Muscle of arm (tissue), 14 donors: ENCODE measurements at places on chromosomes 12 and 14.
A peak's percentile ranks its signal among the peaks of the same experiment; 100 is the strongest.

- DNase-seq, result no peak
These were observed 308.1 kb downstream of the RPAP3 start for GRCh38 chr12:47397664-47398281.

GRCh38 chr14:86311151-86311550, 781.2 kb downstream of the FLRT2 start:
- no peak for DNase-seq

- no peak for DNase-seq
These were observed 51.1 kb downstream of the CALM1 start for GRCh38 chr14:90447720-90448497.

DNA sequence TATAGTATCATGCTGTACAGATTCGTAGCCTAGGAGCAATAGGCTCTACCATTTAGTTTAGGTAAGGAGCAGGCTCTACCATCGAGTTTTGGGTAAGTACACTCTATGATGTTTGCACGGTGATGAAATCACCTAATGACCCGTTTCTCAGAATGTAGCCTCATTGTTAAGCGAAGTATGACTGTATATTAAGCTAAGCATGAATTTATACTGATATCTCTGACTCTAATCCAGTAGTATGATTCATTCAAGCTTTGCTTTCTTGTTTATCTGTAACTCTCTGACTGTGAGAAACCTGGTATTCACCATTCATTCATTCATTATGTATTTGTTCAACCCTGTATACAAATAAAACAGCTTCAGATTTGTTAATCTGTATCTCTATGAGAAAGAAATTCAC, 283.9 kb upstream of the PRICKLE1 start:
- no peak for DNase-seq

DNA sequence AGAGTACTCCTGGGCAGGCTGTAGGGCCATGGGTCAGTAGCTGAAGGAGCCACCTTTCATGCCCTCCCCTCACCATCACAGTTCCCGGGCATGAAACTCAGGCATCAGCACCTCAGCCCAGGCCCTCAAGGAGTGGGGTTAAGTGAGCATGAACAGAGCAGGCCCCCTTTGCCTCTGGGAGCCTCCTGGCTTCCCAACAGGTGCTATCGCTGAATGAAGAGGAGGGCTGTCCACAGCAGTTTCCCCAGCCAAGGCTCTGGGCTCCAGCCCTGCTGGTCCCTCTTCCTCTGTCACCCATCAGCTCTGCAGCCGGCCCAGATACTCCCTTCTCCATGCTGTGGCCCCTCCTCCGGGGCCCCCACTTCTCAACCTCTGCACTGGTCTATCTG, 184.3 kb downstream of the ZFP36L1 start:
- DNase-seq, result no peak

DNA sequence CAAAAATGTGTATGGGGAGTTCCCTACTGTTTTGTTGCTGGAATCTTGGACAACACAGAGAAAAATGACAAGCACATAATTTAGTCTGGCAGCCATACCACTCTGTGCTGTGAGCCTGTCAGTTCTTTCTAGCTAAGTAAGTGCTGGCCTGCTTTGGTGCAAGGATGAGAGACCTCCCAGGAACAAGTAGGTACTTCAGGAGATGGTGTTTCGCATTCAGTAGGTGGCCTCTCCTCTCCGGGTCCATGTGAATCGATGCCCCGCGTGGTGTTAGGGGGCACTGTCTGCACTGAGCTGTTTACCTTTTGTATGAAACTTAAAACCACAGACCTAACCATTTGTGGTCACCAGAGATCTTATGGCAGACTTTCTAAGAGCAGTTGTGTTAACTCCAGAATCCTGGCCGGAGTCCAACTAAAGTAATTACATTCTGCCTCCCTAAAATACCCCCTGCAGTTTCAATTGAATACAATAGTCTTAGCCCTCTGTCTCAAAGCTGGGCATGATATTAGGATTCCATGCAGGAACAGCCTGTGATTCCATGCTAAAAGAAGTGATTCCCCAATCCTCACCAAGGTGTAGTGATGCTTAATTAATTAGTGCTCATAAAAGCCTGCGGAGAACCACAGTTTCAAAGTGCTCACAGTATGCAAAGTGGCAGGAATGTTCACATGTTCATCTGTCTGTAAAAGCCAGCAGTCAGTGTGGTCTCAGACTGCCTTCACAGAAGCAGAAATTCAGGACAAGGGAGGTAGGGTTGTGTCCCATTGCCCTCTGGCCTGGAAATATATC, 64.2 kb downstream of the LLPH start:
- no peak for DNase-seq

DNA sequence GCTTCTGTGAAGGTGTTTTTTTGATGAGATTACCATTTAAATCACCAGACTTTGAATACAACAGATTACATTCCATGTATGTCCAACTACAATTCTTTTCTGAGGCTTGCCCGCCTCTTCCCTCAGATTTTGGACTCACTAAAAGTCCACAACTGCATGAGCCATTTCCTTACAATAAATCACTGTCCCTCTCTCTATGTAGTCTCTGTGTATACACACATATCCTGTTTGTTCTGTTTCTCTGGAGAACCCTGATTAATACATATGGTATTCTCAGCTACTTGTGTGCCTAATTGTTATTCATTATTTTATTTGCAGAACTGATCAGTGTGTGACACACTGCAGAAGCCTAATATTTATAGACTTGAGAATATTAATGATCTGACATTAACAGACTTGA, 2.4 kb upstream of the MIPOL1 start:
- DNase-seq, result no peak

- no peak for DNase-seq
These were observed 5.3 kb upstream of the HNF1A start for GRCh38 chr12:120972870-120973543.

DNA sequence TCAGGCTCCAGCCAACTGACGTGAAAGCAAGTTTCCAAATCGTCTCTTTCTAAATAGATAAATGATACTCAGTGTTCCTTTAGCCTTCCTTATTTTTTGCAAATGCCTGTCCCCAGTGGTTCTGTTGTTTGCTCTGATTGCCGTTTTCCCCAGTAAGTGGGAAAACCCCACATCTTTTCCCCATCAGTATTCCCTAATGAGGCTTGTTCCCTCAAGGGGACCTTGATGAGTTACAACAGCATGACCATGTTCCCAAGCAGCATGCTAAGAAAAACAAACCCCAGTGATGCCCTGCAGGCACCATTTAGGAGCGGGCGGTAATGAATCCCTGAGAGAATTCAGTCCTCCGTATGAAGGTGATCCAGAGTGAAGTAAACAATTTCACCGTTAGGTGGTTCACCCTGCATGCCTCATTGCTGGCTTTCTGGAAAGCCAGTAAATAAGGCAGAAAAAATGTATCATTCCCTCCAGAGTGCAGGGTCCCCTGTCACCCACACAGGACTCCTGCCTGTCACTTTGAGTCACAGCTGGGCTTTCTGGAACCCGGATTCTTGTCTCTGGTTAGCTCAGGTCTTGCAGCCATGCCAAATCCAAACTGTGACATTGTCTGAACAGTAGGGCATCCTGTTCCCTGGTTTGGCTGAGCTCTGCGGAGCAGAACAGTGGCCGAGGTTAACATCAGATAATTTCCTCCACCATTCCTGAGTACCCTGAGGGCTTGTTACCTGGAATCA, 222.6 kb downstream of the RGS6 start:
- DNase-seq, result no peak

DNA sequence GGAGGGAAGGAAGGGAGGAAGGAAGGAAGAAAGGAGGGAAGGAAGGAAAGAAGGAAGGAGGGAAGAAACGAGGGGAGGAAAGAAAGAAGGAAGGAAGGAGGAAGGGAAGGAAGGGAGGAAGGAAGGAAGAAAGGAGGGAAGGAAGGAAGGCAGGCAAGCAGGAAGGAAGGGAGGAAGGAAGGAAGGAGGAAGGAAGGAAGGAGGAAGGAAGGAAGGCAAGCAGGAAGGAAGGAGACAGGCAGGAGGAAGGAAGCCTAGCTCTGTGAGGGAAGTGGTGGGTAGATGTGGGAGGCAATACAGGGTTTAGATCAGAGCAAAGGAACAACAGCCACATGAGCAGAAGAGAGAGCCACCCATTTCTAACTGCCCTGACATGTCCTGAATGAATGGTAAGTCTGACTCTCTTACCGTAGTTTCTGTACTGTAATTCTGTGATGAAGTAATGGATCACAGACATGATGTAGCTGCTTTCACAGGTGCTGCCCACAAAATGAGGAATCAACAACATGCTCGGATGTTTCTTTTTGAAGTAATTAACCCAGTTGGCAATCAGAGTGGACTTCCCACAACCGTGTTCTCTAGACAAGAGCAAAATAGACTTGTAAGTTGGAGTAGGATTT, 24.4 kb upstream of the HSP90B1 start:
- no peak for DNase-seq

DNA sequence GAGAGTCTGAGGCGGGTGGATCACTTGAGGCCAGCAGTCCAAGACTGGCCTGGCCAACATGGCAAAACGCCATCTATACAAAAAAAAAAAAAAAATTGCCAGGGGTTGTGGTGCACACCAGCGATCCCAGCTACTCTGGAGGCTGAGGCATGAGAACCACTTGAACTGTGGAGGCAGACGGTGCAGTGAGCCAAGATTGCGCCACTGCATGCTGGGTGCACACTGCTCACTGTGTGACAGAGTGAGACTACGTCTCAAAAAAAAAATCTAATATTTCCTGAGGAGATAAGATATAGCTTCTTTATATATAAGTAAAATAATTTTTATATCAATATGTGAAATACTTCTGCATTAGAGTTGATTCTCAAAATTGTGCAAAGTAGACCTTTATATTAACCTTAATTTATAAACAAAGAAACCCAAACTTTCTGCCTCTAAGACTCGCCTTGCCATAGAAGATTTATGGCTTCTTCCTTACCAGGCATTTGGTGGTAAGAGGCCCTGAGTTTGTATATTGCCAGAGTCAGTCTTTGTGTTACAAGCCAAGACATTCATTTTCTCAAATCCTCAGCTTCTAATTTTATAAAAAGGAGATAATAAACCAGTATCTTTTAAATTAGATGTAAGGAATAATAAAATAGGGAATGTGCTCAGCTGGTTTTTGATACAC, 1226.7 kb downstream of the FLRT2 start:
- no peak for DNase-seq

GRCh38 chr12:31016057-31016456, 57.6 kb upstream of the DDX11 start:
- DNase-seq, result no peak

DNA sequence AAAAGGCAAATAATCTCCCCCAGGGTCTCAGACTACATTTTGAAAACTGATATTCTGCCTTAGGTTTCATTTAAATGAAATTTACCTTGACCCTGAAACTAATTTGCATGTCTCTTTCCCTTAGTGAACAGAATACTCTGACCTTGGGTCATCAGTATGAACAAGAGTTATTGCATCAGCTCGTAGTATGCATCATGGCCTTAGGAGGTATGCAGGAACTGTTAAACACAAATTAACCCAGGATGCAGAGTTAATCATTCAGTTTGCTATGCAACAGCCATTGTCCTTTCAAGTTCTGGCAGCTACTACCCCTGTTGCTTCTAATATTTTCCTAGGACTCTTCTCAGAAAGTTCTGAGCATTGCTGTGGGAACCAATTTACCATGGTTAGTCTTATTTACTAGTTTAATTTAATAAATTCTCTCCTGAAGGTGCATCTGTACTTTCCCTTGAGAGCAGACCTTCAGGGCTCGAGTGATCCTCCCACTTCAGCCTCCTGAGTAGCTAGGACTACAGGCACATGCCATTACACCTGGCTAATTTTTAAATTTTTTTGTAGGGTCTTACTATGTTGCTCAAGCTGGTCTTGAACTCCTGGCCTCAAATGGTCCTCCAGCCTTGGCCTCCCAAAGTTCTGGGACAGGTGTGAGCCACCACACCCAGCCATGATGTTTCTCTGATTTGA, 126.7 kb downstream of the TTC6 start:
- DNase-seq, result no peak

GRCh38 chr12:3249081-3249800, 172.1 kb downstream of the TSPAN9 start:
- DNase-seq, result no peak

GRCh38 chr14:49516286-49516685, 69.9 kb downstream of the RPS29 start:
- no peak for DNase-seq

DNA sequence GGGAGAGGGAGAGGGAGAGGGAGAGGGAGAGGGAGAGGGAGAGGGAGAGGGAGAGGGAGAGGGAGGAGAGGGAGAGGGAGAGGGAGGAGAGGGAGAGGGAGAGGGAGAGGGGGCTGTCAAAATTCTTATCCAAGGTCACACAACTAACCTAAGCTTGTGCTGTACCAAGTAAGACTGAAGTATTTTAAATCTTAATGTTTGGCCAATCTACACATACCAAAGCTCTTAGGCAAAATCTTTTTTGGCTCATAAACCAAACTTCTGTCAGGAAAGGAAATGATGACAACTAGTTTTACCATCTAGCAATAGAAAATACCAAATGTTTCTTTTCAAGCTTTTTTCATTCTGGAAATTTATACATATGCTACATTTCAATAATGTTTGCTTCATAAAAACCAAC, 33.8 kb downstream of the CCDC38 start:
- no peak for DNase-seq

DNA sequence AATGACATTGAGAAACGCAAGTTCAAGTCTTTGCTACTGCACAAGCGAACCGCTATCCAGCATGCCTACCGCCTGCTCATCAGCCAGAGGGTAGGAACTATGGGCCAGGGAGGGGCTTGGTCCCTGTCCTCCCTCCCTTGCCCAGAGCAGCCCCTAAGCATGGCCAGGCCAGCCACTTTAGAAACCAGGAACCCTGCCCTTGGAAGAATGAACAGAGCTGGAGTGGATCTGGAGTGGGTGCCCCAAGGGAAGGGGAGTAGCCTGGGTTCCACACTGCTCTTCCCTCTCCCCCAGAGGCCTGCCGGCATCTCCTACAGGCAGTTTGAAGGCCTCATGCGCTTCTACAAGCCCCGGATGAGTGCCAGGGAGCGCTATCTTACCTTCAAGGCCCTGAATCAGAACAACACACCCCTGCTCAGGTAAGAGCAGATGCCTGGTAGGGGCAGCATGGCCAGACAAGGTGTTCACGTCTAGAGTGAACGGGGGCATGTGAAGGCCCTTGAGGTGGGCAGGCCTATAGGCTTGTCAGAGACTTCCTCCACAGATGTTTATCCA, 55.8 kb downstream of the TPCN1 start:
- no peak for DNase-seq

GRCh38 chr12:108886873-108887629, 7.2 kb downstream of the DAO start:
- DNase-seq, result no peak

- DNase-seq, result no peak
These were observed 29.7 kb downstream of the PRPF40B start for GRCh38 chr12:49652921-49653520.

GRCh38 chr12:71144682-71145081, 13.1 kb downstream of the TSPAN8 start:
- no peak for DNase-seq

- DNase-seq, result peak; percentile 48
These were observed 21.3 kb downstream of the GCH1 start for GRCh38 chr14:54881235-54881760.

DNA sequence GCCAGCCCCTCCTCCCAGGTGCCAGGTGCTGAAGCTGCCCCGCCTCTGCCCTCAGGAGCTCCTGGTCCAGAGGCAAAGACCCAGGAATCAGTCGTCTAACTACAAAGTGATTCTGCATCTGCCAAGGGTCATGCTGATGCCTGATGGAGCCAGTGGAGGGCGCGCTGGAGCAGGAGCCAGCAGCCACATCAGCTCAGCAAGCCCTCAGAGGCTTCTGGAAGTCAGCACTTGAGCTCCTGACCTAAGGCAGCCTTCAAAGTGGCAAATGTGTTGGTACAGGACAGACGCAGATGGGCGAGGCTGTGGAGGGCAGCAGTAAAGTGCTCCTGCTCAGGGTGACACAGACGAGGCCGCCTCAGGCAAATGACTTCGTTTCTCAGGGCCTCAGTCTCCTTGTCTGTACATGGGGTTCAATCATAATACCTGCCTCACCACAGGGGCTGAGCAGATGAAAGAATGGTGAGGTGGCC, 10.9 kb downstream of the C12orf43 start:
- no peak for DNase-seq
